Aortic smooth muscle cell (primary cell): ENCODE measurements at places on chromosomes 7 and 10. TPM values are rescaled to one million over a fixed set of nuclear protein-coding genes. Genes with fewer than 3 reads are reported as not detected.

Gene CALML5
- total RNA-seq = not detected in 2 replicates

Gene RAB11FIP2
- total RNA-seq = 13.9 and 15.7 TPM in 2 replicates

Gene MSRB2
- 14.1 and 15.0 TPM in 2 replicates for total RNA-seq

Gene NRAP
- total RNA-seq = under 0.01 TPM in 1 of 2 replicates, not detected in the other

Gene SFTPA1
- total RNA-seq = not detected in 2 replicates

Gene SMKR1
- total RNA-seq = not detected in 2 replicates

Gene ING3
- total RNA-seq = 11.2 and 15.4 TPM in 2 replicates

Gene MEIG1
- total RNA-seq = 0.25 and 1.1 TPM in 2 replicates

Gene CTTNBP2
- total RNA-seq = 1.5 and 1.9 TPM in 2 replicates

Gene NACAD
- 0.53 and 0.75 TPM in 2 replicates for total RNA-seq

Gene DEPP1
- 36.6 and 79.2 TPM in 2 replicates for total RNA-seq

Gene CDHR1
- not detected in 2 replicates for total RNA-seq
